ENCODE measurements at places on chromosomes 3 and 15.

- DNase-seq: no peak
Measured at GRCh38 chr3:50950591-50950990, 275.9 kb downstream of the DOCK3 start.

DNA sequence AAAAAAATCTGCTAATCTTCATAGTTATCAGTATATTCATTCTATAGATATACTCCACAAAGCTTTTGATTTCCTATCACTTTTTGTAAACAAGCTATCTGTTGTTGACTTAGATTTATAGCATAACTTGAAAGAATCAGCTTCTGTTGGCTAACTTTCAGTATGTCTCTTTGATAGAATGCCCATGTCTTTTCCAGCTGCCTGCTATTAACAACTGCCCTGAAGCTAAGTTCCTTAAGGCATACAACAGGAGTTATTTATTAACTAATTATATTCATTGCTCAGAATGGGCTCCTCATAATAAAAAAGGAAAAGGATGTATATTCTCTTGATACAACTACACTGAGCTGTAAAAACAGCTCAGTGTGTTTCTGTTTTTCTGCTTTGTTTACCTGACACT, 293.9 kb downstream of the TUSC7 start:
- DNase-seq: no peak

DNA sequence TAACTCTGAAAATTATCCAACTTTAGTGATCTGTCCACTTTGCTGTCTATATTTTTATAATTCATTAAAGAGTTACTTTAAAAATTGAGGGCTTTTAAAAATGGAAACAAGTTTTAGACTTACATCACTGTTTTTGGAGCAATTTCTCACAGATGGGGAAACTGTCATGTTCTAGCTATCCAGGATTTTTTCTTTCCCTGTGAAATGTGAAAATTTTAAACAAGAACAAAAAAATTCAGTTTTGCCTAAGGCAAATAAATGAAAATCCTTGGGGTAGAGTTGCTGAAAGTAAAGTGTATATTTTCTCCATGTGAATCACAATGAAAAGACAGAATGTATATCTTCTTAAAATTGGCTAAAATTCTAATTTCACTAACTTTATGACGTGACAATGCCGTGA, 553.7 kb downstream of the MCTP2 start:
- no peak for DNase-seq

DNA sequence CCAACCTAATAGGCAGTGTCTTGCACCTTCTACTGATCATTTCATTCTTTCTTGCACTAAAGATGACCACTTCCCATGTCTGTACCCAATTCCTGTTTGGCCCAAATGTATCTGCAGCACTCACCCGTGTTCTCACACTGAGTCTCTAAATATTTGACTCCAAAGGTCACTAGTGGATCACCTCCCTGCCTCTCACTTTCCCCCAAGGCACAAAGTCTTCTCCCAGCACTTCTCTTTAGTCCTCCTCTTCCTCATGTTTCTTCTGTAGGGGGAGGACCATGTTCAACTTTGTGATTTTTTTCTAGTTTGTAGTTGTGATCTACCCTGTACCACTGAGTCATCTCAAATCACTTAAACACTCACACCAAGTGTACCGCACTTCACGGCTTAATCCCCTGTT, 13.9 kb downstream of the NR1I2 start:
- DNase-seq: no peak

- no peak for DNase-seq
Measured at GRCh38 chr3:53224536-53224935, 31.3 kb downstream of the TKT start.

- DNase-seq: no peak
Measured at GRCh38 chr3:113431811-113432210, 9.5 kb downstream of the CFAP44 start.

DNA sequence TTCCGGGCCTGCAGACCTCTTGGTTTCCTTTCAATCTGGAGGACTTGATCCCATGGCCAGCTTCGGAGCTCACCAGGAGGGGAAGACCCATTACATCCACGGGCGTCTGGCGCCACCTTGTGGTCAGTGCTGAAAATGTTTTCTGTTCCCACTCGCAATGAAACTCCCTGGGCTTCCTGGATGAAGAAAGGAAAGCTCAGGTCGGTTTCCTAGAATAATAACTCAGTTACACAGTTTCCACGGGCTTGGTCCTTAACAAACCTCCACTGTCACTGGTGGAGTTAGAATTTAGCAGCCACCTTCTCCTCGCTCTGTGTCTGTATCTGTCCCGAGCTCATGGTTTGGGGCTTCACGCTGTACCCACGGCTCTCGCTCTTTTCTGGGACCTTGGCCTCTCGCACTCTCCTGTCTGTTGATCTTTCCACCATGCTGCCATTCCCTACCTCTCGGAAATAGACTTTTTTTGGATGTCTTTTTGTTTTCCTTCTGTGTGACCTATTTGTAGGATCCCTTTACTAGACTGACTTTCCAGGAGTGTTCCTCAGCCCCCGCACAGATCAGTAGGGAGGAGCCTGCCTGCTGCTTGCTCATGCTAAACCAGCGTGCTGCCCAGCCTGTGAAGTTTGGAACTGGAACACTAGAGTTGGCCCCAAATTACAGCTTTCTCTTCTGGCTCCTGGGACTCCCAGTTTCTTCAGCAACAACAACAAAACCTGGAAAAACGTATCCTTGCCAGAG, 56.3 kb downstream of the IL20RB start:
- DNase-seq: peak; percentile 93

DNA sequence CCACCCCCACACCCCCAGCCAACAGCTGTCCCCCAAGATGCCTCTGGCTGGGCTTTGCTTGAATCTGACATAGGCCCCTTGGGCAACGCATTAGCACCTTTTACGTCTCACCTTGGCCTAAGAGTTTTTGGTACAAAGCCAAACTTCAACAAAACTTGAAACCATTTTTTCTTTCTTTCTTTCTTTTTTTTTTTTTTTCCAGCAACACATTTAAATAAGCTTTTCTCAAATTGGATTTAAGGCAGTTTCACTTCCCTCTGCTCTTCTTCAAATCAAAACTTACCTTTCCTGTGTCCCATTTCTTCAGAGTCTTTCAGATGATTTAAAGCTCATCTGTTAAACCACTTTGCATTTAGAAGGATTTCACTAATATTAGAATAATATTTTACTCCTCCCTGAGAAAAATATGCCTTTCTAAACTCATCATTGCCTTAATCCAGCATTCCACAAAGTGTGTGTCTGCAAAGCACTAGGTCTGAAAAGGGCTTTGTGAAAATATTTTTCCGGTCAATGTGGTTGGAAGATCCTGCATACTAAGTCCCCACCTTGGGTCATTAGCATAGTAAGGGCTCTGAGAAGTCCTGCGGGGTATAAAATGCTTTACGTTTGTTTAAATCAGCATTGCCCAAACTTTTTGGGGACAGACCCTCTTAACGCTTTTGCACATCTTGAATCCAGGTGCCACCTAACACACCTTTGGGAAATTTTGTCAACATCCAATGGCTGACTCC, 217.0 kb downstream of the TLE3 start:
- no peak for DNase-seq

GRCh38 chr15:79883579-79884203, 13.1 kb downstream of the MTHFS start:
- DNase-seq: no peak

DNA sequence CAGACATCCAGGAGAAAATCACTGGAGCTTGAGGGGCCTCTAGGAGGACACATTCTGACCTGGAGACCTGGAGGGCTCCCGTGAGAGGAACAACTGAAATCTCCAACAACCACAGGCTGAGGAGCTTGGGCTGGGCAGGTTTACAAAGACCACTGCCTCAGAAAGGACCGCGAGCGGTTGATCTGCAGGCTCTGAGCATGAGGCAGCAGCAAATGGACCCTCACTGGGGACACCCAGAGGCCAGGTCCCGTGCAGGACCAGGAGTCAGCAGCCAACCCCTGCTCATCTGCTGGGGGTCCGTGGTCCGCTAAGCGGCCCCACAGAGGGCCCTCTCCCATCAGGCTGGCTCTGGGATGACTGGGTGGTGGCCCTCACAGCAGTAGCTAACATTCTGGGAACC, 10.5 kb upstream of the EPHB3 start:
- no peak for DNase-seq

- DNase-seq: no peak
Measured at GRCh38 chr15:100042558-100042957, 299.2 kb downstream of the ADAMTS17 start.

DNA sequence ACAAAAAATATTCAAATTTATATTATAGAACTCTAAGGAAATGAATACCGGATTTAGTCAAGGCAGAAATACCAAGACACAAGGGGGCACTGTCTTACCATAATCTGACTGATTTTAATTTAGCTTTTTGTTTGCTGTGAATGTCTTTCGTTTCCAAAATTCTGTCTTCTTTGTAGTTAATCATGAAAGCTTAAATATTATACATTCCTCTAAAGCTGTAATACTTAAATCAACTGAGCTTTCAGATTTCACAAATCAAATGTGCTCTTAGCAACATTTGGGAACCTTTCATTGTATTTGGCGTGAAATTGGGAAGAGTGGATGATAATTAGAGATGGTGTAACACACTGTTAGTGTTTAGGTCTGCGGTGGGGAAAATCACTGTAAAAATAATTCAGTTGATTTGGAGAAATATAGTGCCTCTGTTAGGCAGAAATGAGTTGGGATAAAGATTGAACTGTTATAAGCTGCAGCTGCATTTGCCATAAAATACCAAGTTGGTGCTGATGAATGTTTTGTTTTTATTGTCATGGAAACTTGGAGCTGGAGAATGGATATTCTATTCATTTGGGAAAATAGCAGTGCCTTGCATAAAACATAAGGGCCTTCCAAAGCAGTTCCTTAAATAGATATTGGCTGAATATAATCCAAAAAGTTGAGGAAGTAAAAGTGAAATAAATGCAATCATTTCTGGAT, 228.2 kb downstream of the TCF12 start:
- peak; percentile 87 for DNase-seq

DNA sequence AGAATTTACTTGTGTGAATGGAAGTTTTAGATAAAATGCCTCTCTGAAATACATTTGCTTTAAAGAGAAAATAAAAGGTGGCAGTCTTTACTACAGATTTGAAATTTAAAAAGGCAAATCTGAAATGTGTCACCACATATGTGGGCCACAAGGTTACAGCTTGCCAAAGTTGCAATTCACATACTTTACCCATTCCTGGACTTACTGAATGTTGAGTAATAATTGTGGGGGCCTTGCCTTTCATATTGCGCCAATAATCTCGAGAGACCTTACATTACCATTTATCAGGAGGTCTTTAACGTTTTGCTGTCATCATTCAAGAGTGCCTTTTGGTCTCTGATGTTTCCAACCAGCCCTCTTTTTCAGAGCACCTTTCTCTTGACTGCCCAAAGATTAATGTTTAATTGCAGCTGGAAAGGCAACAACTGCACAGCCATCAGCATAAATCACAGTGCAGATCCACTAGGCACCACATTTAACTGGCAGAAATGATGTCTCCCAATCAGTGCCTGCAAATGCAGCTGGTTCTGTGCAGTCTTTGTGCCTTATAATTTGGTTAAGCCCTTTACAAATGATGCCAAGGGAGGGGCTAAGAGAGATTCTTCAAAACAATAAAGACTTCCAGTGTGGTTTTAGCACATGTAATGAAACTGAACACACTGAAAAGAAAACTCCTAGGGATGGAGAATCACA, 206.8 kb downstream of the MAGI1 start:
- DNase-seq: peak; percentile 81

GRCh38 chr3:172700936-172701455, 9.9 kb downstream of the NCEH1 start:
- DNase-seq: no peak

GRCh38 chr3:28495301-28495700, 146.7 kb upstream of the AZI2 start:
- DNase-seq: no peak
